NT2/D1 (cell line): ENCODE measurements at places on chromosomes 1 and 21.

- DNase-seq = no peak
These were observed 51.6 kb downstream of the GRIK3 start for GRCh38 chr1:36982709-36983108.

- no peak for DNase-seq
These were observed 69.9 kb downstream of the ZC3H11B start for GRCh38 chr1:219542828-219543518.

- DNase-seq = no peak
These were observed 17.5 kb upstream of the DUSP10 start for GRCh38 chr1:221759436-221759835.

DNA sequence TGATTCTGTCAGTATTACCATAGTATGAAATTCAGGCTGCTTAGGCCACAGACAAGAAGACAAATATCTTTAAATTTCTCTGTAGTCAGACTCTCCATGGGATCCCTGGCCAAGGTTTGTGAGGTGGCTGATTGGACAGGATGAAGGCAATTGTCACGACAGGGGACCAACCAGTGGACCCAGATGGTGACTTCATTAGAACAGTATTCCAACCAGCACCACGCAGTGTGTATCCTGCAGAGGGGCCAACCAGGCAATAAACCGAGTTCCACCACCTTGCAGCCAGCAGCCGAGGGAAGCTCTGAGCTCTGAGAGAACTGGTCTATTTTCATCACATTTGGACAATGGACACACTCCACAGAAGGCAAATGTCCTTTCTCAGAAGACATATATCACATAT lies 16.1 kb downstream of the DSCAM start:
- no peak for DNase-seq
